Fibroblast of skin of left quadriceps (primary cell): ENCODE measurements at places on chromosomes 4 and X.

GRCh38 chrX:20230406-20230805, 36.3 kb downstream of the RPS6KA3 start:
- DNase-seq = no peak

GRCh38 chr4:149933883-149934282, 118.2 kb upstream of the IQCM start:
- no peak for DNase-seq

DNA sequence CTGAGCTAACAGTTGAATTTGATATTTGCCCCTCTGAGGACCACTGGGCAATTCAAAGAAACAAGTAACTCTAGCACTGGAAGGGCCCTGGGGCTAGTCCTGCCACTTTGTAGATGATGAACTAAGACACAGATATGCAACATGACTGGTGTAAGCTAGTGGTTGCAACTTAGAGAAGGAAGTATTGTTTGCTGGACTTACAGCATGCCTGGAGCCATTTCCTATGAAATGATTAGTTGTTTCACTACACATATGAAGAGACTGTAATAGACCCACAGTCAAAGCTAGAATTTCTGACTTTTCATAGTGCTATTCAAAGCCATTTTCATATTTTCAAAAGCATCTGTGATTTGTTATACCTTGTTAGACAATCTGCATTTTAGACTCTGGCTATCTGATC, 96.2 kb downstream of the TSPAN7 start:
- DNase-seq = no peak

GRCh38 chrX:111467896-111468295, 43.5 kb upstream of the SERTM2 start:
- DNase-seq = no peak

DNA sequence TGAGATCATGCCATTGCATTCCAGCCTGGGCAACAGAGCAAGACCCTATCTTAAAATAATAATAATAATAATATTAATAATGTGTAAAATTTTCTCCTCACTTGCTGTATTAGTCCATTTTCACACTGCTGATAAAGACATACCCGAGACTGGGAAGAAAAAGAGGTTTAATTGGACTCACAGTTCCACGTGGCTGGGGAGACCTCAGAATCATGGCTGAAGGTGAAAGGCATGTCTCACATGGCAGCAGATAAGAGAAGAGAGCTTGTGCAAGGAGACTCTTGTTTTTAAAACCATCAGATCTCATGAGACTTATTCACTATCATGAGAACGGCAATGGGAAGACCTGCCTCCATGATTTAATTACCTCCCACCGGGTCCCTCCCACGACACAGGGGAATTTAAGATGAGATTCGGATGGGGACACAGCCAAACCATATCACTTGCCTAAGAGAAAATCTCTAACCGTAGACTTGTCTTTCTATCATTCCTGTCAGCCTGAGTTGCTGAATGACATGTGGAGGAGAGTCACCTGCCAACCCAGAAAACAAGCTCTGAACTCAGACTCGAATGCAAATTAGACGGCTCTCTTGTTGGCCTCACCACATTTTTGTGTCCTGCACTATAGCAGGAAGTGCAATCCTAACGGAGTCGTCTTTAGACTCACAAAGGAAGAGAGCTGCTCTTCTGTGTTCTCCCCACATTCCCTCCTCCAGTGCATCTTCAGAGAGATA, 51.9 kb upstream of the DCTD start:
- DNase-seq = no peak

GRCh38 chrX:105695451-105695850, 126.9 kb upstream of the NRK start:
- DNase-seq = no peak

DNA sequence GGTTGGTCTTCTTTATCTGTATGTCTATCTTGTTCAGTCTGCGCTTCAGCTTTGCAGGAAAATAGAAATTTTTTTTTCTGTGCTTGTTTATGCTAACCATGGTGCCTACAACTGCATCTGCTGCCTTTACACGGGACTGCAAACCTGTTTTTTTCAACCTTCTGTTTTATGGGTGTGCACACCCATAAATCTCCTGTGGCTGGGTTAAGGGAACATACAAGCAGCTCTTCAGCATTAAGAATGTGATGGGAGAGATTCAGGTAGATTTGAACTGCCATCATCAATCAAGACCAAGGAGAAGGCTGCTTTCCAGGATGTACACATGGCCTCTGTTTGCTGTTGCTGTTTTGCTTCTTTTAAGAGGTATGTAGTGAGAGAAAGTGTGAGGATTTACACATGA, 502.9 kb downstream of the ANKRD50 start:
- DNase-seq = no peak

DNA sequence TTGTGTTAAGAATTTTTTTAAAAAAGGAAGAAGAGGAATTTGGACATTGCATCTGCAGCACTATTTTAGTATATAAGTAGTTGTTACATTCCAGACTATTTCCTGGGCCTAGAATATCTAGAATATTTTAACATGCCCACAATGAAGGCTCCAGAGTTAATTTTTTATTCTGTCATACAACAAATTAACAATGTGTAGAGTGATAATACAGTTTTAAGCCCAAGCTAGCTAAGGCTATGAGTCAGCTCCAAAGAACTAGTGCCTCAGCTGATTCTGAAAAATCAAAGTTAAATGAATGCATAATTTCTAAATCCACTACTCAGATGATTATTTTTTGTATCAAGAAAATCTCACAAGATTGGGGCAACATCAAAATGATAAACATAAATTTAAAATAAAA, 231.4 kb downstream of the PRDM5 start:
- no peak for DNase-seq

DNA sequence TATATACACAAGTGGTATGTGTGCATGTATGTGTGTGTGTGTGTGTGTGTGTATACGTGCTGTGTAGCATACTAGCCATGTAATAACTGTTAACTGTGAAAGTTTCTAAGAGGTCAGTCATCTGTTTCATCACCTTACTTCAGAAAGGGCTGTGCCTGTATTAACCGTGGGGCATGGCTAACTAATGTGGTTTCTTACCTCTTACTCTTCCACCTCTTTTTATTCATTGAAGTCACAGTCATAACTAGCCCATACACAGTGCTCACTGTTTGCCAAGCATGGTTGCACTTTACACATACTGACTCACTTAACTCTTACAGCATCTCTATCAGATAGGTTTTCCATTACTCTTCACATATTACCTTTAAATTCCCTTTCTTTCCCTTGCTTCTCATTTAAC, 23.7 kb upstream of the LRAT start:
- DNase-seq = no peak

DNA sequence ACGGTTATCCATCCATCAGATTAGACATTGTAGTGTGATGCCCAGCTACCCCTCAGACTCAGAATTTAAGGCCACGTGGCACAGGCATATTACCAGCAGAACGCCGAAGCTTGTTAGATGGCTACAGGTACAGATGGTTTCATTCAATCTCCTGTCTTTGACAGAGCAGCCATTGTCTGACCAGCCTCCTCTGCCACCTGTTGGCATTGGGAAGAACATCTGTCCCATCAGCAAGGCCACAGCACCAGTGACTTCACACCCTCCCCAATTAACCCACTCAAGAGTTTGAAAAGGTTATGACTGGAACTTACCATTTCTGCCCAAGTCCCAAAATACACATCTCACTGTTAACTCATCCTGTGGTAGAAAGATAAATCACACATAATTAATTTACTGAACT, 22.0 kb upstream of the PHKA2 start:
- no peak for DNase-seq

DNA sequence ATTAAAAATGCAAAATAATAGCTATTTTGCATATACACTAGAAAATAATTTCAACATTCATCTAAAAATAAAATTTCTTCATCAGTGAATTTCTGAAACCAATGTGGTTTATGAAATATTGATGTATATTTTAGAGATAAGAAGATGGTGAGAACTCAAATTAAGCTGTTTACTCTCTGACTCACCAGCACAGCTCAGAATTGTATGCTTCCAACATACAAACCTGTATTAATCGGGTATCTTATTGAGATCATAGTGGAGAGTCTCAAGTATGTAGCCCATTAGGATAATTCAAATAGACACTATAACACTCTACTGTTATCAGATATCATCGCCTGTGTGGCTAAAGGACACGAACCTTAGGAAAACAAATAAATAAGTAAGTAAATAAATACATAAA, 899.5 kb upstream of the INTU start:
- no peak for DNase-seq

GRCh38 chr4:130484826-130485225, 1388.9 kb downstream of the C4orf33 start:
- no peak for DNase-seq

- DNase-seq = no peak
Observed at GRCh38 chrX:41688835-41689234, at the start of gene GPR34. Gene GPR34, plus strand, starts transcription at chrX:41688973. Its CDS starts 6,661 bp downstream, at chrX:41695634.

DNA sequence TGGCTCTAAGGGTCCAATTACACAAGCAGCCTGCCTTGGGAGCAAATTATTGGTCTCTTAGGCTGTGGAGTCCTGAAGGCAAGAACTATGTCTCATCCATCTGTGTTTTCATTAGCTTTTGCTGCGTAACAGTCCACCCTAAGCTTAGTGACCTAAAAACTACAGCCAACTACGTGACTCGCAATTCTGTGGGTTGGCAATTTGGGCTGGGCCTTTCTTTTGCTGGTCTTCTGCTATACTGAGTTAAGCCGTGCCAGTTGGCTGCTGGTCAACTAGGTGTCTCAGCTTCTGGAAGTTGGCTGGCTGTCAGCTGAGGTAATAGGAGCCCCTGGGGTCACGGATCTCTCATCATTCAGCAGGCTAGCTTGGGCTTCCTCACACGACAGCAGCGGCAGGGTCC, 205.6 kb upstream of the S100G start:
- DNase-seq = no peak

- no peak for DNase-seq
Observed at GRCh38 chrX:18664947-18665346, 7.0 kb downstream of the RS1 start.

DNA sequence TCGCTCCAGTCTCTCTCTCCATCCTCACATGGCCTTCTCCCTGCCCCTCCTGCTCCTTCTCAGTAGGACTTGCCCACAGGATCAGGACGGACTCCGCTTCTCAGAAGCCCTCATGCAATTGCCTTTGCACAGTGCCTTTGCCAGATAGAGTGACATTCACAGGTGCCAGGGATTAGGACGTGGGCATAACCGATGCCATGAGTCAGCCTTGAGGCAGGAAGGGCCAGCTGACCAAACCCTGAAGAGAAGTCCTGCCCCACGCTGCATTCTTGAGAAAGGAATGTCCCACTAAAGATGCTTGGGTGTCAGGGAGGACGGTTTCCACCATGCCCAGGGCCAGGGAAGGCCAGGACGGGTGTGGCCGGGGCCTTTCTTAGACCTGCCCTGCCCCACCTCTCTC, 6.6 kb upstream of the GRPEL1 start:
- no peak for DNase-seq

- no peak for DNase-seq
Observed at GRCh38 chr4:112818594-112818965, 181.6 kb downstream of the LARP7 start.

GRCh38 chr4:138611721-138612120, 369.6 kb upstream of the SLC7A11 start:
- no peak for DNase-seq

DNA sequence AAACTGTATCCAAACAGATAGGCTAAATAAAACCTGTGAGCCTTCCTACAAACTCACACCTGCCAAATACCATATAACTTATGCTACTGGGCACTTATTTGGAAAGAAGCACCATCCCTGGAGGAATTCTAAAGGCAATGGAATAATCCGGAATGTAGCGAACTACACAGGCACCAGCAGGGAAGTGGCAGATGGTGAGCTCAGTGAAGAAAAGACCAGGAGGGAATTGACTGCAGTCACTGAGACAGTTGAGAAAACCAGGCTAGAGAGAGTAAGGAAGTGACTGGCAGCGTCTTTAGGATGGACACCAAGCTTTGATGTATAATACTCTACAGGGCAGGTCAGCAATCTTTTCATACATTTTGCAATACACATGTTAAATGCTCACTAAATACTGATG, 16.3 kb downstream of the NDNF start:
- no peak for DNase-seq

DNA sequence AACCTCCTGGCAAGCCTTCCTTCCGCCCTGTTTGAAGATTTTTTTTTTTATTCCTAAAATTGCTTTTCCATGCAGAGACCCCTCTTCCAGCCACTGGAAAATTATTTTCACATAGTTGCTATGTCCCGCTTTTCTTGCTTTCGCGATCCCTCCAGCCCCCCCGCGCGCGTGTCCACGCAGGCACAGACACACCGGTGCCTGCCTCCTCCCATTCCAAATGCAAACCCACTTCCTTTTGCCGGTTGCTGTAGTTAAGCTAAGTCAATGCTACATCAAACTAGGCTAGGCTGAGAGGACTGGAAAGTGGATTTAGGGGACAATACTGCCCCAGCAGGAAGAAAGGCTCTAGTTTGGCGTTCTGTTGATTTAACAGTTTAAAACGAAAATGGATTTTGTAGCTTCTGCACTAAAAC, 111.0 kb downstream of the DHX15 start:
- DNase-seq = no peak

GRCh38 chr4:3371033-3372001, 70.5 kb upstream of the HGFAC start:
- no peak for DNase-seq

DNA sequence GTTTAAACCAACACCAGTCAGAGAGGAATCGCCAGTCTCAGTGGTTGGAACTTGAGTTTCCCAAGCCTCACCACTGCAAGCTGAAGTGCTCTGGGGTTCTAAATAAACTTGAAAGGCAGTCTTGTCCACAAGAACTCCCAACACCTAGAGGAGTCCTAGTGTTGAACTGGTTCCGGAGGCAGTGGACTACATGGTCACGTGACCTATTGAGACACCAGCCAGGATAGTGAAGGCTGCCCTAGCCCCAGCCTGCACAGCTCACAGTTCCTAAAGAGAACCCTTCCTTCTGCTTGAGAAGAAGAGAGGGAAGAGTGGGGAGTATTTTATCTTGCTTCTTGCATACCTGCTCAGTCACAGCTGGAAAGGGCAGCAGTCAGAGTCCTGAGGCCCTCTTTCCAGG, 1012.7 kb upstream of the ADGRL3 start:
- DNase-seq = no peak

DNA sequence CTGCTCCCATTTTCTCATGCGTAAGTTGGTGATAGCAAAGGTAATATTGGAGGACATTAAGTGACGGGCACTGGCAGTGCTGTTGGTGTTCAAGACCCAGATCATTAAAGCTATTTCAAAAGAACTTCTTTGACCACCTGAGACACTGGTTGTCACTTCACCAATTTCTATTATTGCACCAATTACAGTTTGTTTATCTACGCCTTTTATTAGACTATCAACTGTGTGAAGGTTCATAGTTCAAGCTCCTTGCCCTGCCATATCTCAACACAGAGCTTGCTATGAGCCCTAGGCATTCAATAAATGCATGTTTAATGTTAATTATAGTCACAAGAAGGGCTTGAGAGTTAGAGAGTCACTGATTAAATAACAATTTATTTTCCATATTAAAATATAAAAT, 778.7 kb upstream of the HS3ST1 start:
- no peak for DNase-seq

DNA sequence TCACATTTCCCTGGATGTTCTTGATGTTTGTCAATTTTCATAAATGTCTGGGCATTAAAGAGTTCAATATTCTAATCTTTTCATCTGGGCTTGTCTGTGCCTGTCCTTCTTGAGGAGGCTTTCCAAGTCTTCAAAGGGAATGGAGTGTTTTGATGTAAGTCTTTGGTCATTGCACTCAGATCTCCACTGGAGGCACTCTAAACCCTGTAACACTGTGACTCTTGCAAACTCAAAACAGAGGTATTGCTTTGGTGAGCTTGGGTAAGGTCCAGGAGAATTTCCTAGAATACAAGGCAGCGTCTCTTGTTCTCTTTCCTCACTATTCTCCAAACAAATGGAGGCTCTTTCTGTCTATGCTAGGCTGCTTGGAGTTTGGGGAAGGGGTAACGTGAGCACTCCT, 1118.1 kb upstream of the PABPC4L start:
- DNase-seq = no peak

GRCh38 chr4:149896432-149896831, 80.8 kb upstream of the IQCM start:
- no peak for DNase-seq
